ENCODE measurements at places on chromosomes 3 and 15. TPM values are rescaled to one million over a fixed set of nuclear protein-coding genes. Genes with fewer than 3 reads are reported as not detected.

Gene CKMT1A
- total RNA-seq: 1.8 TPM

Gene PLS1
- 12.0 TPM for total RNA-seq

Gene GABRR3
- not detected for total RNA-seq

Gene HEMK1
- 7.2 TPM for total RNA-seq

Gene C3orf62
- total RNA-seq: 1.5 TPM

Gene POLQ
- 7.4 TPM for total RNA-seq

Gene TMEM207
- not detected for total RNA-seq

Gene AADACL2
- total RNA-seq: not detected

Gene CD200
- total RNA-seq: not detected

Gene TRIM71
- total RNA-seq: not detected

Gene SEMA6D
- total RNA-seq: not detected

Gene SCN10A
- not detected for total RNA-seq

Gene RAB43
- total RNA-seq: 5.5 TPM

Gene ALS2CL
- 9.4 TPM for total RNA-seq

Gene CLEC3B
- not detected for total RNA-seq

Gene PCOLCE2
- total RNA-seq: 28.4 TPM

Gene TRIM42
- not detected for total RNA-seq

Gene GP9
- not detected for total RNA-seq

Gene FBXL22
- 0.25 TPM for total RNA-seq

Gene GATM
- total RNA-seq: 2.7 TPM

Gene LRRC34
- total RNA-seq: not detected

Gene RHOV
- 7.3 TPM for total RNA-seq

Gene ATXN7
- 3.6 TPM for total RNA-seq

Gene MON1A
- 7.5 TPM for total RNA-seq

Gene CCDC54
- not detected for total RNA-seq

Gene RBMS3
- 0.86 TPM for total RNA-seq

Gene ECE2
- total RNA-seq: not detected
